ENCODE measurements at places on chromosomes 4 and X.
A peak's percentile ranks its signal among the peaks of the same experiment; 100 is the strongest.

DNA sequence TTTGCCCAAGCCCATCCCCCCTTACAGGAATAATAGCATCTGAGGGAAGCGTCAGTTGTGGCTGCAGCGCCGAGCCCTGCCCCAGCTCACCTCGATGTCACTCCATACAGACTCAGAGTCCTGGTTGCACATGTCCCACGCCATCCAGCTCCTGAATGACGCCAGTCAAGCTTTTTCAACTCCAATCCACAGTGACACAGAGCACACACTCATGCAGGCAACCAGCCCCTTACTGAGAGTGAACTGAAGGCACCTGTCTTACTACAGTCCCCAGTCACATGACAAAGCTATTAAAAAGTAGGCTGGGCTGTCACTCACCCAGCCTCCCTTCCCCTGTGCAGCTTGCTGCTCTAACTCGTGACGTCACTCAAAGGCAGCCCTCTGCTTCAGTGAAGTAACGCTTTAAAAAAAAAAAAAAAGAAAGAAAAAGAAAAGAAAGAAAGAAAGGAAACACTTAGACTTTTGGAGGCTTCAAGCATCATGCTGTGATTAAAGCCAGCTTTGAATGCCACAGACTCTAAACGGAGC lies at the start of gene PPARGC1A:
PPARGC1A (minus strand) TSS at position 234 of the 528 bp plus-strand sequence; CDS start at position 144, 90 bp downstream.
- peak within 1 kb of the TSS; percentile 2 for H3K27ac ChIP-seq
- no peaks in the 10 kb centered on the region for H3K4me1 ChIP-seq
- H3K4me3 ChIP-seq, result peak within 1 kb of the TSS; percentile 58
- DNase-seq, result no peak
- H3K36me3 ChIP-seq, result no peaks in the 10 kb centered on the region

GRCh38 chrX:130139474-130140201 lies 26.0 kb downstream of the AIFM1 start:
- no peak for DNase-seq
- peaks cover 21% of the 10 kb centered on the region for H3K36me3 ChIP-seq
- H3K27ac ChIP-seq, result no peak overlapping the region
- no peaks in the 10 kb centered on the region for H3K4me1 ChIP-seq

- H3K4me3 ChIP-seq, result no peak overlapping the region
- H3K4me1 ChIP-seq, result no peaks in the 10 kb centered on the region
- no peaks in the 10 kb centered on the region for H3K36me3 ChIP-seq
Measured at GRCh38 chr4:184287697-184288255, 70.1 kb upstream of the ENPP6 start.

DNA sequence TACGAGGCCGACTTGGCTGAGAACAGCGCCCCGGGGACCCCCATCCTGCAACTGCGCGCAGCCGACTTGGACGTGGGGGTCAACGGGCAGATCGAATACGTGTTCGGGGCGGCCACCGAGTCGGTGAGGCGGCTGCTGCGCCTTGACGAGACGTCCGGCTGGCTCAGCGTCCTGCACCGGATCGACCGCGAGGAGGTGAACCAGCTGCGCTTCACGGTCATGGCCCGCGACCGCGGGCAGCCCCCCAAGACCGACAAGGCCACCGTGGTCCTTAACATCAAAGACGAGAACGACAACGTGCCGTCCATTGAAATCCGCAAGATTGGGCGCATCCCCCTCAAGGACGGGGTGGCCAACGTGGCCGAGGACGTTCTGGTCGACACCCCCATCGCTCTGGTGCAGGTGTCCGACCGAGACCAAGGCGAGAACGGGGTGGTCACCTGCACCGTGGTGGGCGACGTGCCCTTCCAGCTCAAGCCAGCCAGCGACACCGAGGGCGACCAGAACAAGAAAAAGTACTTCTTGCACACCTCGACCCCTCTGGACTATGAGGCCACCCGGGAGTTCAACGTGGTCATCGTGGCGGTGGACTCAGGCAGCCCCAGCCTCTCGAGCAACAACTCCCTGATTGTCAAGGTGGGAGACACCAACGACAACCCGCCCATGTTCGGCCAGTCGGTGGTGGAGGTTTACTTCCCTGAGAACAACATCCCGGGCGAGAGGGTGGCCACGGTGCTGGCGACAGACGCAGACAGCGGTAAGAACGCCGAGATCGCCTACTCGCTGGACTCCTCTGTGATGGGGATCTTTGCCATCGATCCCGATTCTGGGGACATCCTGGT lies 2.4 kb downstream of the PCDH7 start:
- H3K27ac ChIP-seq, result peak overlapping the region; percentile 78
- no peak for DNase-seq
- H3K27me3 ChIP-seq, result no peaks in the 10 kb centered on the region

DNA sequence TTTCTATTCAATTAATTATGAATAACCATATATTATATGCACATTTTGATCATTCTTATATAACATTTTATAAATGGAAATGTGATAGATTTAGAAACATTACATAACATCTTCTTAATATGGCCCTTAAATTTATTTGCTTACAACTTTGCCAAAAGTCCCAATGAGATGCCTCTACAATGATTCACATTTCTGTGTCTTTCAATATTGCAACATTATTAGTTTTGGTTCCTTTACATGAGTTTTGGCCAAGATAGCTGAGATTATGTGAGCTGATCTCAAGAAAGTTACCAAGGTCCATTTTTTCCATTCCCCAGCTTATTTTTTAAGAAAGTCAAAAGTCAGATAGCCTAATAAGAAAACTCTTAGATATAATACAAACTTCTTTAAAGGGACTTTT lies 361.2 kb downstream of the PCDH7 start:
- peaks cover 40% of the 10 kb centered on the region for H3K4me1 ChIP-seq
- peak overlapping the region; percentile 78 for H3K27ac ChIP-seq
- no peak for DNase-seq
- no peak overlapping the region for H3K4me3 ChIP-seq
- H3K36me3 ChIP-seq, result no peaks in the 10 kb centered on the region
- H3K27me3 ChIP-seq, result no peaks in the 10 kb centered on the region

DNA sequence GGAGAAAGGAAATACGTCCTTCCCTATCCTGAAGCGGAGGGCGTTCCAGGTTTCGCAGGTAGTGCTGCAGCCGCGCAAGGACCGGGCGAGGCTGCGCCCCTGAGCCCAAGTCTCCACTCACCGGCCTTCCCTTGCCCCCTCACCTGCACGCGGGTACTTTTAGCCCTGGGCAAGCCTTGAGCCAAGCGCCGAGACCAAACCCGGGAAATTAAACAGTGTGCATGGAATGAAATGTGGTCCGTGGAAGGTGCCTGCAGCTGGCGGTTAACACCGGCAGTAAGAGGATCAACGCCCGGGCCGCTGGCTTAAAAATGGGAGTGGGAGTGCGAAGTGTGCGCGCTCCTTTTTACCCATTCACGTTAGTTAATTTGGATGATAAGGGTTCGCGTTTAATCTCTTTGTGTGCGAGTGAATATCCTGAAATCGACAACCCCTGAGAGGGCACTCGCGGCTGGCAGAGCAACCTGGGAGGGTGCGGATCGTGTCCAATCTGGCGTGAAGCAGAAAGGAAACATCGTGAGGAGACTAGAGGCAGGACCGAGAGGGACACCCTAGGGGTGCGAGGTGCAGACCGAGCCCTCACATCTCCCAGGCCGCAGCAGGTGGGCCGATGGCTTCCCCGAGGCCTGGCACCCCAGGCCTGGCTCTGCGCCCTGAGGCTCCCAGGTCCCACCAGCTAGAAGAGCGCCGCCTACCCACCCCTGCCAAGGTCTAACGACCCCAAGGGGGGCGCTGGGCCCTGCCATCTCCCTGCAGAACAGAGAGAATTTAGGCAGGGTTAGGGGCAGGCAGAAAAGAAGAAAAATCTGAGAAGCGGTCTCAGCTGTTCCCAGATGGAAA lies 2.0 kb upstream of the HELT start:
- H3K27ac ChIP-seq, result no peak overlapping the region
- no peak for DNase-seq
- peaks cover 11% of the 10 kb centered on the region for H3K27me3 ChIP-seq

DNA sequence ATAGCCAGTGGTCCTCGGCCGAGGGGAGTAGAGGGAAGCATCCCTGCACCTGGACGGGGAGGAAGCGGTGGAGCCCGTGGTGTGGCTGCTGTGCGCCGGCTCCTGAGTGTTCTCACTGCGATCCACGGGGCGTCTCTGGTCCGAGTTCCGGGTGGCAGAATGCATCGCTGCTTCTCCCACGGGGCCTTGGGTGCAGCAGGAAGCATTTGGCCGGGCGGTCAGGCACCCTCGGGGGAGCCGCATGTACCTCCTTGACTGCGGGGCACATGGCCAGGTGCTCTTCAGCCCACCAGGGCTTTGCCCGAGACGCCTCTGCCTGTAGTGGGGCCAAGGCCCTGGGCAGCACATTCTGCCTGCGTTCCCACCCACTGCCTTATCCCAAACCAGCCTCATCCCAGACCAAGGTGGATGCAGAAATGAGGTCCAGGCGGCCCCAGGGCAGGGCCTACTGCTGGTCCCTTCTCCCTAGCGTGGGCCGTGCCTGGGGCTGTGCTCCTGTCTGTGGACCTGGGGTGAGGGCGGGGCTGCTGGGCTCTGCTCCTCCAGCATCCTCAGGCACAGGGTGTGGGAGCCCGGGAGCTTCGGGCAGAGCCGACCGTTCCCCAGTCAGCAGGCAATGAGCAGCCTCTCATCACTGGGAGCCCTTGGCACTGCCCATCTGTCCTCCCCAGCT lies 27.5 kb downstream of the NKX1-1 start:
- no peaks in the 10 kb centered on the region for H3K27me3 ChIP-seq
- peaks cover 27% of the 10 kb centered on the region for H3K36me3 ChIP-seq
- H3K4me3 ChIP-seq, result no peak overlapping the region
- no peak for DNase-seq
- H3K4me1 ChIP-seq, result no peaks in the 10 kb centered on the region
